Muscle of back (tissue), 13 donors: ENCODE measurements at places on chromosomes 11 and 22.

- DNase-seq = no peak
These were observed 96.3 kb downstream of the KCNQ1 start for GRCh38 chr11:2540992-2541680.

DNA sequence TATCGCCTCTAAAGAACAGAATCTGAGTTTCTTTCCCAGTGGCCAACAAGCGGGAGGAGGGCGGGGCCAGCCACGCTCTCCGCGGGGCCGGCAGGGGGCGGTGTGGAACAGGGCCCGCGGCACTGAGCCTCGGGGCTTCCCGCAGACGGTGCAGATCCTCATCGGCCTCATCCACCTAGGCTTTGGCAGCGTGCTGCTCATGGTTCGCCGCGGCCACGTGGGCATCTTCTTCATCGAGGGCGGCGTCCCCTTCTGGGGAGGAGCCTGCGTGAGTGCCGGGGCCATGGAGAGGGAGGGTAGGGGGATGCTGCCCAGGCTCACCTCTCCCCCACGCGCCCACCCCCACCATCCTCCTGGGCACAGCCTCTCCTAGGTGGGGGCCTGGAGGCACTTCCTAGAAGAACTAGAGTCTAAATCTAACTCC is 10.7 kb downstream of the MS4A15 start:
- no peak for DNase-seq

DNA sequence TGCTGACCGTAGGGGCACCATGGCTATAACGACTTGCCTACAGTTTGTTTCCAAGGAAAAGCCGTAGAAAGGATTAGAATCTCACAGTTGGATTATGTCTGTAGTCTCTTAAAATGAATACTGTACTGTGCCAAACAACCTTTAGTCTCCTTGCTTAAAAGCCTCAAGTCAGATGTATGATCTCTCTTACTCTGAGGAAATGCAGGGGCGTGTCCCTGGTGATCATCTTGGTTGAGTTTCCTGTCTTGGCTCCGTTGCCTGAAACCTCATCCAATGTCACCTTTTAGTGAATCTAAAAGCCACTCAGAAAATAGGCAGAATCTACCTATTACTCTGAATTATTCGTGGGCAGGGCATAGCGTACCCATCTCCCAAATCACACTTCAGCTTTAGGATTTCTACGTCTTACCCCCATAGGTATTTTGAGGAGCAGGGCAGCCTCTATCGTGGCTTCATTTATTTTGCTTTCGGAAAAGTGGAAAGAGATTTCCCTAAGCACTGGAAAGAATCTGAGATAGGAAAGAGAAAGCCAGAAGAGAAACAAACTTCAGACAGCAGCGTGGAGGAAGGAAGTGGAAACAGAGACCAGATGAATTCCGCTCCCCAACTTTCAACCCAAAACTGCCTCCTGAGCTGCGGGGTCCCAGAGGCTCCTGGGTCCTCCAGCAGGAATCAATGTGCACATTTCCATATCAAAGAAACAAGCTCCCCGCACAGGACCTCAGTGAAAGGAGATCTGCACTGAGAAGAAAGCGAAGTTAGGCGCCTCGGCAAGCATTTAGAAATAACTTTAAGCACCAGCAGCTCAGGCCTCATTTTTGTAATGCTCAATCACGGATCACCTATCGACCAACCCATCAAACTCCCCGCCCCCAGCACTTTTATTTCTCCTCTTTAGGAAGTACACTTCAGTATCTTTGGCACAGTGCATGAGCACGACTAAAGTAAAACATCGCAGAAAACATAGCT is 245.8 kb downstream of the ETS1 start:
- peak; percentile 50 for DNase-seq

GRCh38 chr11:135036488-135037297 is 624.7 kb upstream of the B3GAT1 start:
- DNase-seq = no peak

DNA sequence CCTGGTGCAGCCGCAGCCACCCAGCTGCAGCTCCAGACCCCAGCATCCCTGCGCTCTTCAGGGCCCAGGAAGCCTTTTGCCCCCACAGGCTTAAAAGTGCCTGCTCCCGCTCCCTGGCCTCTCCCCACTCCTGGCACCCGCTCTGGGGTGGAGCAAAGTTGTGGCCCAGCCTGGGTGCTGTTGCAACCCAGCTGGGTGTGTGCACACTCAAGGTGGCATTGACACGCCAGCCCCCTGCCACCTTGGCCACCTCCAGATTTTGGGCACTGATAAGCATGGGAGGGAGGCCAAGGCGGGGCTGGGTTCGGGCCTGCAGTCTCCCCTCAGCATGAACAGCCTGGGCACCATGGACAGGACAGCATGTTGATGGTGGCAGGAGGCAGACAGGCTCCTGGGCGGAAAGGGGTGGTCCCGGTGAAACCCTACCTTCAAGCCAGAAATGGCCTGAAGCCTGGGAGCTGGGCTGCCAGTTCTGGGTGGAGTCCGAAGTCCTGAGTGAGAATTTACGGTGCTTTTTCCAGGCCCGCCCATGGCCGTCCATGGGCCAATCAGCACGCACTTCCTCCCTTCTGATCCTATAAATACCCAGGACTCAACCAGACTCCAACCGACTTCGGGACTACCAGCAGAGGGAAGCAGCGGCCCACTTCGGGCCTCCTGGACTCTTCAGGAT is 23.6 kb upstream of the RNASEH2C start:
- DNase-seq = peak; percentile 2

- DNase-seq = peak; percentile 53
These were observed 367.9 kb downstream of the METTL15 start for GRCh38 chr11:28476049-28476448.

- DNase-seq = no peak
These were observed 7.8 kb downstream of the ADAMTS8 start for GRCh38 chr11:130420478-130421198.

DNA sequence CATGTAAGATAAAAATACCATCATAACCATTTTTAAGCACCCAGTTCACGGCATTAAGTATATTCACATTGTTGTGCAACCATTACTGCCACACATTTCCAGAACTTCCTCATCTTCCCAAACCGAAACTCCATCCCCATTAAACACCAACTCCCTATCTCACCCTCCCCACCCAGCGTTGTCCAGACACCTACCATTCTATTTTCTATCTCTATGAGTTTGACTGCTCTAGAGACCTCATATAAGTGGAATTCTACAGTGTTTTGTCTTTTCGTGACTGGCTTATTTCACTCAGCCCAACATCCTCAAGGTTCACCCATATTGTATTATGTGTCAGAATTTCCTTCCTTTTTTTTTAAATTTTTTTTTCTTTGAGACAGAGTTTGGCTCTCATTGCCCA is 45.2 kb downstream of the PPFIA1 start:
- DNase-seq = peak; percentile 23

DNA sequence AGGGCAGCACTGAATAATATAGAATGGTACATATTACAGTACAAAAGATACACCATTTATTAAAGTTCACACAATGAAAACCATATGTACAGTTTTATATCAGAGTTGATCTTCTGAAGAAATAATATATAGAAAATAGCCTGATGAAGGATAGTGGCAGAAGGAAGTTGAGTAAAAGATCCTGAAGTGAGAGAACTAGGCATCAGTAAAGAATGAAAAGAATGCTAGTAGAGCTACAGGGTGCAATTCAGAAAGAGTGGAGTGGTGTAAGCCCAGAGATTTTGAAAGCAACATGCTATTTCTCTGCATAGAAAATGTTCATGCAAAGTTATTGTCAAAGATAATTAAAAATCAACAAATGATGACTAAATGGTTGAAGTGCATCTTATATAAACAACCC is 1552.7 kb upstream of the TENM4 start:
- no peak for DNase-seq

- DNase-seq = no peak
These were observed 39.9 kb downstream of the BMAL1 start for GRCh38 chr11:13317293-13318080.
